ENCODE measurements at places on chromosomes 3 and 15. TPM values are rescaled to one million over a fixed set of nuclear protein-coding genes. Genes with fewer than 3 reads are reported as not detected.

The CLDN16 gene
- 0.37 TPM for total RNA-seq

The FETUB gene
- 2.8 TPM for total RNA-seq

The TIMP4 gene
- total RNA-seq = not detected

The TM4SF1 gene
- total RNA-seq = 251 TPM

The TICRR gene
- 6.3 TPM for total RNA-seq

The PRR20G gene
- not detected for total RNA-seq

The ETV5 gene
- total RNA-seq = 14.2 TPM

The ONECUT1 gene
- not detected for total RNA-seq

The ACAD11 gene
- 15.7 TPM for total RNA-seq

The ATP8B4 gene
- 0.56 TPM for total RNA-seq

The RTP1 gene
- not detected for total RNA-seq

The ZIC4 gene
- total RNA-seq = not detected

The ESYT3 gene
- 0.28 TPM for total RNA-seq

The RAB11A gene
- 434 TPM for total RNA-seq

The LCTL gene
- not detected for total RNA-seq

The GCSAM gene
- total RNA-seq = 2.4 TPM

The CACNA1D gene
- not detected for total RNA-seq

The MYLK gene
- 6.5 TPM for total RNA-seq

The CYP1A2 gene
- not detected for total RNA-seq

The STXBP5L gene
- total RNA-seq = not detected

The NR2F2 gene
- 9.0 TPM for total RNA-seq

The COL6A6 gene
- not detected for total RNA-seq

The WDR93 gene
- total RNA-seq = not detected

The STRIT1 gene
- total RNA-seq = not detected

The MTHFS gene
- 19.8 TPM for total RNA-seq

The SV2B gene
- total RNA-seq = not detected

The NANOGP8 gene
- total RNA-seq = not detected

The ROBO1 gene
- total RNA-seq = 19.7 TPM

The KCNMB3 gene
- 0.35 TPM for total RNA-seq

The IQCH gene
- 2.6 TPM for total RNA-seq

The SLC9C1 gene
- total RNA-seq = not detected

The PARP16 gene
- total RNA-seq = 4.6 TPM

The LRTM1 gene
- total RNA-seq = not detected

The TRIP4 gene
- 7.8 TPM for total RNA-seq

The SLC28A1 gene
- total RNA-seq = not detected

The FGF7 gene
- total RNA-seq = 0.14 TPM

The CCDC50 gene
- 37.2 TPM for total RNA-seq

The CGNL1 gene
- total RNA-seq = 0.56 TPM

The CILP gene
- 0.28 TPM for total RNA-seq

The CD200R1 gene
- total RNA-seq = not detected

The MUC20 gene
- 1.2 TPM for total RNA-seq

The CHRNB4 gene
- total RNA-seq = not detected

The SLC15A2 gene
- 3.0 TPM for total RNA-seq

The MASP1 gene
- not detected for total RNA-seq

The CFAP20DC gene
- total RNA-seq = 9.4 TPM

The AHSG gene
- total RNA-seq = 0.28 TPM

The ST3GAL6 gene
- 3.2 TPM for total RNA-seq

The CPN2 gene
- total RNA-seq = not detected

The TEX55 gene
- total RNA-seq = not detected

The CNTN6 gene
- total RNA-seq = not detected

The ARGFX gene
- total RNA-seq = not detected

The TRPC1 gene
- 2.5 TPM for total RNA-seq

The POTEB2 gene
- not detected for total RNA-seq

The ANKDD1A gene
- 1.4 TPM for total RNA-seq

The FAM3D gene
- total RNA-seq = 11.4 TPM

Measured in airway epithelial cell (primary cell).